ENCODE measurements at places on chromosomes 6 and 20. TPM values are rescaled to one million over a fixed set of nuclear protein-coding genes. Genes with fewer than 3 reads are reported as not detected.

- no peaks in the 10 kb centered on the region for H3K36me3 ChIP-seq
- H3K4me3 ChIP-seq: no peak overlapping the region
- peaks cover 5% of the 10 kb centered on the region for H3K4me1 ChIP-seq
- H3K27me3 ChIP-seq: no peaks in the 10 kb centered on the region
- no peak overlapping the region for H3K27ac ChIP-seq
- DNase-seq: peak; percentile 49
Measured at GRCh38 chr6:97669191-97670031, 386.4 kb upstream of the MMS22L start.

DNA sequence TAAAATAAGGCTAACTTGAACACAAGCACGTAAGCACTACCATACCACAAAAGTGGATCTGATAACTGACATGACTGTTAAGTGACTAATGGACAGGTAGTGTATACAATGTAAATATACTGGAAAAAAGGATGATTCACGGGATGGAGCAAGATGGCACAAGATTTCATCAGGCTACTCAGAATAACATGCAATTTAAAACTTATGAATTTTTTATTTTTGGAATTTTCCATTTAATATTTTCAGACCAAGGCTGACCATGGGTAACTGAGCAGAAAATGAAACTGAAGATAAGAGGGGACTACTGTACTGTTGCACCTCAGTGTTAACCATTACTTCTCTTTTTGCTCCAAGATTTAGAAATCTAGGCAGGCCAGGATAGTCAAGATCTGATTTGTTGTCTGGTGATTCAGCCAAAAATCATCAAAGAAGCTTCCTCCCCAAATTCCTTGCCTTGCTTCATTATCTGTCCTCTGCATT is 45.4 kb downstream of the TPBG start:
- DNase-seq: peak; percentile 73
- H3K27ac ChIP-seq: no peak overlapping the region
- H3K27me3 ChIP-seq: no peaks in the 10 kb centered on the region
- peaks cover 2% of the 10 kb centered on the region for H3K4me1 ChIP-seq
- no peak overlapping the region for H3K4me3 ChIP-seq

GRCh38 chr6:424741-425417 is 33.3 kb downstream of the IRF4 start:
- H3K27ac ChIP-seq: no peak overlapping the region
- peaks cover 6% of the 10 kb centered on the region for H3K4me1 ChIP-seq
- H3K36me3 ChIP-seq: no peaks in the 10 kb centered on the region
- H3K27me3 ChIP-seq: no peaks in the 10 kb centered on the region

DNA sequence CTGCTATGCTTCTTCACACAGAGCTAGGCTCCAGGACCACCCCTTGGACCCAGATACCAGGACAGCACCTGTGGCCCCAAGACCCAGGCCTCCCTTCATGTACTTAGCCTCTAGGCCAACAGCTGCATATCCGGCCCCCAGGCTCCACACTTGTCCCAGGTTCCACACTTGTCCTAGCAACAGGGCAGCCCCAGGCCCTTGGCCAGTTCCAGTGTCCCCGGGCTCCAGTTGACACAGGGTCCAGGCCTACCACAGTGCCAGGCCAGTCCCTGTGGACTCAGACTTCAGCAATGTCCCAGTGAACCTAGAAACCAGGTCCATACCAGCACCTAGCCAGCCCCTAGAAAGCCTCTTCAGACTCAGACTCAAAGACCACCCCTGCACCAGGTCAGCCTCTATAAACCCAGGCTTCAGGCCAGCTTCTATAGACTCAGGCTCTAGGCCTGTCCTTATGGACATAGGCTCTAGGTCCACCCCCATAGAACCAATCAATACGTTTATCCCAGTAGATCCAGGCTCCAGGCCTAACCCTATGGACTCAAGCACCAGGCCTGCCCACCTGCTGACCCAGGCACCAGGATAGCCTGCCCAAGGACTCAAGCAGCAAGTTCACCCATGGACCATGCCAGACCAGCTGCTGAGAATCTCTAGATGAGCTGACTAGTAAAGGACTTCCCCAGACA is 46.3 kb downstream of the RCAN2 start:
- no peaks in the 10 kb centered on the region for H3K27me3 ChIP-seq
- no peaks in the 10 kb centered on the region for H3K36me3 ChIP-seq
- H3K4me1 ChIP-seq: peaks cover 7% of the 10 kb centered on the region
- H3K27ac ChIP-seq: no peak overlapping the region

GRCh38 chr6:165543781-165544180 is 119.3 kb downstream of the PDE10A start:
- H3K27me3 ChIP-seq: no peaks in the 10 kb centered on the region
- no peaks in the 10 kb centered on the region for H3K4me1 ChIP-seq
- DNase-seq: no peak
- no peaks in the 10 kb centered on the region for H3K36me3 ChIP-seq
- no peak overlapping the region for H3K4me3 ChIP-seq

- no peak overlapping the region for H3K27ac ChIP-seq
- no peaks in the 10 kb centered on the region for H3K27me3 ChIP-seq
- no peak overlapping the region for H3K4me3 ChIP-seq
- peaks cover 8% of the 10 kb centered on the region for H3K4me1 ChIP-seq
Measured at GRCh38 chr6:138086573-138087196, 20.5 kb downstream of the PERP start.

GRCh38 chr20:63974402-63975200 is 4.8 kb downstream of the SAMD10 start:
- H3K27ac ChIP-seq: no peak overlapping the region
- peaks cover 16% of the 10 kb centered on the region for H3K4me1 ChIP-seq
- DNase-seq: no peak
- no peaks in the 10 kb centered on the region for H3K36me3 ChIP-seq
- H3K4me3 ChIP-seq: no peak overlapping the region
- no peaks in the 10 kb centered on the region for H3K27me3 ChIP-seq

GRCh38 chr6:137660296-137660731 is 166.1 kb upstream of the OLIG3 start:
- no peaks in the 10 kb centered on the region for H3K4me1 ChIP-seq
- no peak overlapping the region for H3K4me3 ChIP-seq
- no peaks in the 10 kb centered on the region for H3K36me3 ChIP-seq
- no peak for DNase-seq
- no peak overlapping the region for H3K27ac ChIP-seq

GRCh38 chr20:62049342-62050165 is 16.1 kb downstream of the TAF4 start:
- no peaks in the 10 kb centered on the region for H3K27me3 ChIP-seq
- no peak overlapping the region for H3K27ac ChIP-seq
- DNase-seq: no peak
- no peaks in the 10 kb centered on the region for H3K36me3 ChIP-seq

- no peak for DNase-seq
- peaks cover 2% of the 10 kb centered on the region for H3K27me3 ChIP-seq
- no peaks in the 10 kb centered on the region for H3K36me3 ChIP-seq
- peaks cover 3% of the 10 kb centered on the region for H3K4me1 ChIP-seq
Measured at GRCh38 chr6:7973584-7973983, 63.0 kb upstream of the TXNDC5 start.

- H3K36me3 ChIP-seq: no peaks in the 10 kb centered on the region
- no peaks in the 10 kb centered on the region for H3K4me1 ChIP-seq
- no peak for DNase-seq
- no peak overlapping the region for H3K27ac ChIP-seq
- no peaks in the 10 kb centered on the region for H3K27me3 ChIP-seq
- no peak overlapping the region for H3K4me3 ChIP-seq
Measured at GRCh38 chr6:125904871-125905270, 51.7 kb upstream of the HINT3 start.

DNA sequence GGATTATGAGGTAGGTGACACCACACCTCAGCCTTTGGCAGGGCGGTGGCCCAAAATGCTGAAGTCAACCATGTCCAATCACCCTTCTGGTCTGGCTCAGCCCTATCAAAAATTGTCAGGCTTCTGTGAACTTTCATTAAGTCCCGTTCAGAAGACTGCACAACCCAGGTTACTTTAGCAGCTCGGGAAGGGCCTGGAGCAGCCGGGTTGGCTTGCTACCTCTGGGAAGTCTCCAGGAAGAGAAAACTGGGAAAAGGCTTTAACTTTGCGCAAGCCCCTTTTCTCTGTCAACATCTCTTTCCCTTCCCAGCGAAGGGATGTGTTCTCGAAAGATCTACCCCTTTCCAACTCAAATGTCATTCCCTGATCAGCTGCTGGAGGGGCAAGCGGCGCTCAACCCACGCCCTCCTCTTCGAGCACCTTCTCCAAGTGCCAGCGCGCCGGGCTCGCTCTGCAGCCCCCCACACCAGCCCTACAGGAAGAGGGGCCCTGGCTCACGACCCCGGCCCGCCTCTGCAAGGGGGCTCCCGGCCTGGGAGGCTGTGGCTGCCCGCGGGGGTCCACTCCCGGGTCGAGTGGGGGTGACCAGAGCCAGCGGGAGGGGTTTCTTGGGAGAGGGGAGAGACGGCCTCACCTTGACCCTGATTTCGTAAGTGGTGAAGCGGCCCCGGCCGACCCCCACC is 573 bp downstream of the SNX3 start:
- peak; percentile 39 for DNase-seq
- H3K27ac ChIP-seq: peak overlapping the region; percentile 90
- H3K4me3 ChIP-seq: peak overlapping the region; percentile 99
- H3K36me3 ChIP-seq: no peaks in the 10 kb centered on the region
- no peaks in the 10 kb centered on the region for H3K27me3 ChIP-seq
- no peaks in the 10 kb centered on the region for H3K4me1 ChIP-seq

TRIM10 gene
- polyA plus RNA-seq: not detected

KIF6 gene
- 0.28 TPM for polyA plus RNA-seq

Measured in fibroblast of lung (primary cell).